Mucosa of descending colon (tissue), 3 donors: ENCODE measurements at places on chromosomes 2 and 18. TPM values are rescaled to one million over a fixed set of nuclear protein-coding genes. Genes with fewer than 3 reads are reported as not detected.

Gene TDRD15
- not detected for total RNA-seq

Gene NEU4
- 72.5 TPM for total RNA-seq

Gene DNAJC5G
- not detected for total RNA-seq

Gene FARSB
- total RNA-seq: 21.1 TPM

Gene IL36A
- not detected for total RNA-seq

Gene NYAP2
- total RNA-seq: not detected

Gene COQ10B
- 31.7 TPM for total RNA-seq

Gene EPHA4
- total RNA-seq: 21.9 TPM

Gene SERPINB2
- not detected for total RNA-seq

Gene SIX2
- total RNA-seq: not detected

Gene GALNT5
- 45.5 TPM for total RNA-seq

Gene RNF138
- total RNA-seq: 45.7 TPM

Gene HOXD10
- 1.8 TPM for total RNA-seq

DNA sequence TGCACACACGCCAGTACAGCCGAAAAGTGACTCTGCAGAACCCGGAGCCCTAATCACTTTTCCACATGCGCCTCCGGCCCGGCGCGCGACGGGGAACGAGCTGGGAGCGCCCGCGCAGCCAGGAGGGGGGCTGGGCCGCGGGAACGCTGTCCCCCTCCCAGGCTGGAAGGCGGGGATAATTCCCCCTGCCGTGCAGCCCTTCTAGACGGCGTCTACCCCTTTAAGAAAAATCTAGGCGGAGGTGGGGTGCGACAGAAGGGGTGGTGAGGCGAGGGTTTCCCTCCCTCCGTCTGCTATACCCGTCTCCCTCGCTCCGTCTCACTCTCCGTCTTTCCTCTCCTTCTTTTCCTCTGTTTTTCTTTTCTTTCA is 2.4 kb downstream of the CYP26B1 start:
- DNase-seq: no peak

- DNase-seq: no peak
Measured at GRCh38 chr2:236956031-236956618, 129.6 kb upstream of the COPS8 start.

DNA sequence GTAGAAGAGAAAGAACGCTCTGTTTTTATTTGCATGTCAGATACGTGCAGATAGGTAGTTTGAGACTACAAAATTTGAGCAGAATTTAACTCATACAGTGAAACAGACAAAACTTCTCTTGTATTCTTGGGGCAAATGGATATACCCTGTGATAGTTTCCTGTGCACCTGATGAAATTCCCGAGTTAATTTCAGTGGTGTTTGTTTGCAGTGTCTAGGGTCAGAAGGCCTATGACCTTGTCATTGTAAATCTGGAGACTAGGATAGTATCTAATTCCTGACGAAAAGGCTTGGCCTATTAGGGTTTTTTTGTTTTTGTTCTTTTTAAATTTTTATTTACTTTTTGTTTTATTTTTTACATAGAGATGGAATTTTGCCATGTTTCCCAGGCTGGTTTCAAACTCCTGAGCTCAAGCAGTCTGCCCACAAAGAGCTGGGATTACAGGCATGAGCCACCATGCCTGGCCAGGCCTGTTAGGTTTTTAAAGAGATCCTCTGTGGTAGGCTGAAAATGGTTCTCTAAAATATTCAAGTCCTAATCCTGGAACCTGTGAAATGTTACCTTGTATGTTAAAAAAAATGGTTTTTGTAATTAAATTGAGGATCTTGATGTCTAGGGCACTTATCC is 17.6 kb downstream of the LCLAT1 start:
- DNase-seq: no peak

DNA sequence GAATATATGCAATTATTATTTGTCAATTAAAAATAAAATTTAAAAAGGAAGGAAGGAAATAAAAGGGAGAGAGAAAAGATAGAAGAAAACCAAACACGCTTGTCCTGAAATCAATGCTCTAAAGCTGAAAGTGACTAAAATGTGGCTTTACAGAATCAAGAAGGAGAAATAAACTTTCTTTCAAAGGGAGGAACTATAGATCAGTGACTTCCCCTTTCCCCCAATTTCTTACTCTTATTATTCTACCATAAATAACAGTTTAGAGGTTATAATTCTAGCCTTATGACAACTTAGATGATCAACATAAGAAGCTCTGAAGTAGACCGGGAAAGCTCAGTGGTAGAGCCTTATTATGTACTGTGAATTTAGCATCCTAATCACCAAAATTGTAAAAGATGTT is 122.5 kb downstream of the ARHGAP15 start:
- DNase-seq: no peak

- DNase-seq: no peak
Measured at GRCh38 chr2:120631724-120632123, 103.9 kb upstream of the GLI2 start.

GRCh38 chr2:150473767-150474166 is 13.7 kb downstream of the RND3 start:
- DNase-seq: no peak

- no peak for DNase-seq
Measured at GRCh38 chr2:233153146-233153798, 93.1 kb downstream of the INPP5D start.

DNA sequence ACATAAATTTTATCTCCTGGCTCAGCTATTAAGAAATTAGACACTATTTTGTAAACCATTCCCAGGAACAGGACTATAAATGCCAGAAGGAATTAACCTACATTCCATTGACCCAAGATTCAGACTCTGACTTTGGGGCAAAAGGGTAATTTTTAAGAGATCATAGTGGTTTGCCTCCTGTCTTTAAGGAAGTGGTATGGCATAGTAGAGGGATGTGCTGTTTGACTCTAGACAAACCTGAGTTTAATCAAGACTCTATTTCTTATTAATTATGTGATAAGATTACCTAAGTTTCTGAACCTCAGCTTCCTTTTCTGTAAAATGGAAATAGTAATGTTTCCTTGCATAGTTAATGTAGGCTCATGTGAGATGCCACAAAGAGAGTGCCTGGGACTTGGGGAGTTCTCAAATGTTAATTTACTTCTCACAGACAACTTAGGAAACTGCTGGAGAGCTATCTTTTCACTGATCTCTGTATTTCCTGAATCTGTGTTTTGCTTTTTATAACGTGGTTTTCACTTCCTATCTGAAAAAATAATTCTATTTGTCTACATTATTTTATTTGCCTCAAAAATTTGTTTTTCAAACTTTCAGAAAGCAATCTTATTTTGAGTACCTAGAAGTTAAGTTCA is 11.9 kb upstream of the SLC40A1 start:
- DNase-seq: no peak

GRCh38 chr2:111030260-111030891 is 90.3 kb upstream of the BCL2L11 start:
- DNase-seq: no peak

DNA sequence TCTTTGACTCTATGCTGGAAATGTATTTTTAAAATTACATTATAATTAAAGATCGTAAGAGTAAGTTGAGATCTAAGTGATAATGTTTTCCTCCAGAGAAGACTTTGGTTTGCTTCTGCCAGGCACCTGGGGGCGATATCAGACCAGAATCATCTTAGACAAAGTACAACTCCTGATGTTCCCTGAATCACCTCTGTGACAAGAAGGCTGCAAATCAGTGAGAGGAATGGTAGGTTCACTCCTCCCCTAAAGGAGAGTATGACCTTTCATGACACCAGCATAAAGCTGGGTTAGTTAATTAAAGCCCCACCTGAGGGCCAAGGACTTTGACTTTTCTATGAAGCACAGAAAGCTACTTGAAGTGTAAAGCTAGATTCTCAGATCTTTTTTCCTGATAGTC is 114.4 kb upstream of the DTNA start:
- no peak for DNase-seq

DNA sequence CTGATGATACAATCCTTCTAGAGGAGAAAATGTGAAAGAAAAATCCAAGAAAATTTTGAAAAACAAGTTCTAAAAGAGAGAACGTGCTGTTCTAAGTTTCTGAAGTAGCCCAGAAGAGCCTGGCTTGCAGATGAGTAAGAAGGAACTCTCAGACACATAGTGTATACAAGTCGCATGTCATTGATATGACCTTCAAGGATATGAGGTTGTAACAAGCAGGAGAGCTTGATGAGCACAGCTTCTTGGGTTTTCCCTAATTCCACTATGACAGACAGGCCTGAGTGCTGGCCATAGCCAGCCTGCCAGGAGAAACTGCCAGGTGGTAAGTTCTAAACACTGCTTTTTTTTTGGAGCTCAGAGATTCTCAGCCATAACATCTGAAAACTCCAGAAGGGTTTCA is 235.7 kb upstream of the SIX2 start:
- no peak for DNase-seq

GRCh38 chr2:15652252-15652651 is 60.6 kb downstream of the DDX1 start:
- DNase-seq: no peak

DNA sequence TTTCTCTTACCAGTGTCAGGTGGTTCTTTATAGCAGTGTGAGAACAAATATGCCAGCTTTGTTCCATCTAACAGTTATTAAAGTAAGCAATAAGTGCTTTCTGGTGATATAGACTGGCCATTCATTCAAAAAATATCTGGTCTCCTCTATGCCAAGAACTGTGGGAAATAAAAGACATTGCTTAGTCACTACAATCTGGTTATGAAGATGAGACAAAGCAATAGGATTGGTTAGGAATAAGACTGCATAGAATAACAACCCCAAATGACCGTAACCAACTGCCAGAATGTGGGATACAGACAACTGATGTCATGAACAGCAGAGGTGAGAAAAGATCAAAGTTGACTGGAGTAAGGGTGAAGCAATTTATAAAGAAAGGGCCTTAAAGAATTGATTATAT is 83.8 kb downstream of the MBD2 start:
- no peak for DNase-seq

DNA sequence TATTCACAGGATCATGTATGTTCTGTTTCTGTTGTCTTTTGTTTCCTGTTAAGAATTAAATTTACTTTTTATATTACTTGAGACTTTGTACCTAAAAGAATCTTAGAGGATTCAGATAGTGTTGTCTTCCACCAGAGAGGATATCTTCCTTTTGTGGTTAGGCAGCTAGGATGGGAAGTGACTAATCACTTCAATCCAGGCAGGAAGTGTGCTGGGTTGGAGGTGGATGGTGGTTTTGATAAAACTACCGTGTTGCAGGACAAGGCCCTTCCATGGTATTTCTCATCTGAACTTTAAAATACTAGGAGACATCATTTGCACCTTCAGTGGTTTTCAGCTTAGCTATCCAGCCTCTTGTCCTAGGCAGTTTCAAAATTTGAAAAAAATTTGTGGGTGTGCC is 728.6 kb upstream of the CDH2 start:
- DNase-seq: no peak

GRCh38 chr2:3470166-3470651 is 49.1 kb downstream of the ADI1 start:
- DNase-seq: no peak

GRCh38 chr2:39919511-39920306 is 140.7 kb upstream of the THUMPD2 start:
- DNase-seq: peak; percentile 40

GRCh38 chr2:224925061-224925809 is 117.0 kb downstream of the DOCK10 start:
- DNase-seq: no peak

GRCh38 chr18:58010265-58010664 is 33.8 kb upstream of the NEDD4L start:
- no peak for DNase-seq

DNA sequence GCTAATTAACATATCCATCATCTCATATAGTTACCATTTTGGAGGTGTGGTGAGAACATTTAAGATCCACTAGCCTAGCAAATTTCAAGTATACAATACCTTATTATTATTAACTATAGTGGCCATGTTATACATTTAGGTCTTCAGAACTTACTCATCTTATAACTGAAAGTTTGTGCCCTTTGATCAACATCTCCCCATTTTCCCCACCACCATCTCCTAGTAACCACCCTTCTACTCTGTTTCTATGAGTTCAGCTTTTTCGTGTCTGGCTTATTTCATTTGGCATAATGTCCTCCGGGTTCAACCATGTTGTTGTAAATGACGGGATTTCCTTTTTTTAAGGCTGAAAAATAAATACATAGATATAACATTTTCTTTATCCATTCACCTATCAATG is 15.9 kb downstream of the NEURL3 start:
- DNase-seq: no peak

DNA sequence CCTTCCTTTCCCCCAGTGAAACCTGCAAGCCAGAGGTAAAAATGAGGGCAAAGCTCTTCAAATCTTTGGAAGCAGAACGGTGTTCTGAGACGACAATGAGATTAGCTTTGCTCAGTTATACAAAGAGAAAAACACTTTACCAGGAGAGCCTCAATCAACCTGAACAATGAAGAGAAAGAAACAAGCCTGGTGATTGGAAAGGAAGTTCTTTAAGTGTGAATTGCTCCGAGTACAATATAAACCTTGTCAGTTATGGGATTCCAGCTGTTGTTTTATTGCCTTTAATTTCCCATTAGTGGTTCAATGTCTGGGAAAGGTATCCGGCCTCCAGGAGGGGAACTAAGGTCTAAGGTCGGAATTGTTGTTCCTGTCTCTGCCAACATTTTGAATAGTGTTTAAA is 901.6 kb downstream of the EPHA4 start:
- peak; percentile 28 for DNase-seq

- DNase-seq: no peak
Measured at GRCh38 chr2:37377187-37377532, 32.7 kb downstream of the QPCT start.

- no peak for DNase-seq
Measured at GRCh38 chr2:157825885-157826284, 50.2 kb downstream of the ACVR1 start.

DNA sequence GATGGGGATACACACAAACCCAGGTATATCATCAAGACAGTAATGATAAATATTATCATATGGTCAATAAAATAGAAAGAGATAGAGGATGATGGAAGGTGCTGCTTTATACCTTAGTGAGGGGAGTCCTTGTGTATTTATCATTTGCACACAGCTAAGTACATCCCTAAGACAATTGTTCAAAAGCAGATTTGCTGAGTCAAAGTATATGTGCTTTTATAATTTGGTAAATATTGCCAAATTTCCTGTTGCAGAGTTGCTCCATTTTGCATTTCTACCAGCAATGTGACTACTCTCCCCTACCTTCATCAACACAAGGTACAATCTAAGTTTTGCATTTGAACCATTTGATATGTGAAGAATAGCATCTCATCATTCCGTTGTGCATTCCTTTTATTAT is 22.6 kb upstream of the PLEK start:
- no peak for DNase-seq

GRCh38 chr2:164323978-164324377 is 297.3 kb downstream of the GRB14 start:
- no peak for DNase-seq

- DNase-seq: no peak
Measured at GRCh38 chr2:32783469-32783868, 155.6 kb downstream of the TTC27 start.

DNA sequence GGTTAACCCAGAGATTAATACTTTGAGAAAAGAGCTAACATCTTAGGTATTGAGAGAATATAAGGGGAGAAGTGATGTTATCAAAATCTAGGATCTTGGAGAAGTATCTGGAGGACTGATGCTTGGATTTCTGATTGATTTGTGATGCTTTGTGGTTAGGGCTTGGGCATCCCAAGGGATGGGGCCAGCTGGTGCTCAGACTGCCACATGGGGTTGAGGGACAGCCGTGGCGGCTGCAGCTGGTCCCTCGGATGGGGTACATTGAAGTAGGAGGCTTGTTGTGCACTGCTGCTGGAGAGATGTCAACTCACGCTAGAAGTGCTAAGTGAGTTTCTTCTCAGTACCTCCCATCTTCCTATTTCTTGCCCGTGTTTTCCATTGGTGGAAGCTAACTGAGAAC is 22.4 kb downstream of the HRH4 start:
- no peak for DNase-seq

- no peak for DNase-seq
Measured at GRCh38 chr2:11574176-11575046, 40.6 kb downstream of the GREB1 start.
